WTC11 (cell line): ENCODE measurements at places on chromosomes 7 and 10. TPM values are rescaled to one million over a fixed set of nuclear protein-coding genes. Genes with fewer than 3 reads are reported as not detected.

Gene LIPJ
- 0.09 TPM in 1 of 3 replicates, not detected in the others for total RNA-seq

Gene ARMC3
- 0.09 to 0.32 TPM (median 0.28 TPM) in 3 replicates for total RNA-seq

Gene EGR2
- 0.92 to 1.6 TPM (median 1.6 TPM) in 3 replicates for total RNA-seq

Gene LIPN
- total RNA-seq = not detected in 3 replicates

GRCh38 chr7:152867502-152867874, 107.9 kb downstream of the ACTR3B start:
- no peak for DNase-seq

- no peak for DNase-seq
These were observed 74.0 kb upstream of the NANOS1 start for GRCh38 chr10:118955531-118955930.
